Stimulated activated CD8-positive, alpha-beta memory T cell treated with anti-CD3 and anti-CD28 coated beads, Interleukin-4, amount 100 ng/mL, for 1 hour (primary cell): ENCODE measurements at places on chromosomes 5 and 9.

GRCh38 chr9:127652733-127653132, 40.7 kb downstream of the STXBP1 start:
- DNase-seq = no peak

DNA sequence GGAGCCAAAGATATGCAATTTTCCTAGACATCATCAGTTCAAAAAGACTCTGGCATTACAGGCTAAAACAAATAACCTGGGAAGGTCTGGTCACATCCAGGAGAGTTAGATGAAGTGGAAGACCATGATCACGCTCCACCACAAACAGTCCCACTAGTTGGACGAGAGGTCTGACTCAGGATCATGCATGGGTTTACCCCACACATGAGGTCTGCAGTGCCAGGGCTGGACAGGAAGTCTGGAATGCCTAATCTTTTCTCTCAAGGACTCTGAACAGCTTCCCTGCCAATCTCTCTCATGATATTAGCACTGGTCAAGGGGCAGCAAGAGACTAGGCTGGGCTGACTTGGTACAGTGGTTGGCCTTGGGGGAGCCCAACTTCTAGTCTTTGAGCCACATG, 7.1 kb downstream of the PRUNE2 start:
- DNase-seq = no peak

DNA sequence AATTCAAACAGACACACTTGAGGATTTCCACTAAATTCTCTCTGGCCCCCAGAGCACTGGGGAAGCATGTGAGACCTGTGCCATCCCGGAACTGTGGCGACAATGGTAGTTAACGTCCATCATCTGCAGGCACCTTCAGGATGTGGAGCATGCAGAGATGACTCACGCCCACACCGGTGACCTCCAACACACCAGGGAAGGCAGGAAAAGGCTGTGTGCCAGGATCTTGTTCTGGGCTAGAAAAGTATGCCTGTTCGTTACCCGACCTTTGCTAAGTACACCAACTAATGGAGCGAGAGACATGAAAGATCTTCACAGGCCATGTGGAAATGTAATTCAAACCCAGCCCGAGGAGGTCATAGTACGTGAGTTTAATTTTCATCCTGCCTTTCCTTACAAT, 208.8 kb downstream of the MELK start:
- no peak for DNase-seq

DNA sequence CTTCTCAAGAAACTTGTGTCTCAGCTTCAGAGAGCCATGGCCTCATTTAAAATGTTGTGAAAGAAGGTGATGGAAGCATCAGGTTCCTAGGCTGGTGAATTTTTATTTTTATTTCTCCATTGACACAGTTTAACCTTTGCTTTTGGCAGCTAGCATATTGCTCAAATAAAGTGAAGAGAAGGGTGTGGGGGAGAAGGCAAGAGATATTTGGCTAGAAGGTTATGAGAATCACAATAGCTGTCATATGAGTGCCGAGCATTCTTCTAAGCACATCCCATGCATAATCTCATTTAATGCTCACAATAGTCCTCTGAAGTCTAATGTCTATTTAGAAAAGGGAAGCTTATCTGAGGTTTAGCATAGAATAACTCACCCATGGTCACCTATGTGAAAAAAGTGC, 43.1 kb downstream of the GRIA1 start:
- DNase-seq = no peak

DNA sequence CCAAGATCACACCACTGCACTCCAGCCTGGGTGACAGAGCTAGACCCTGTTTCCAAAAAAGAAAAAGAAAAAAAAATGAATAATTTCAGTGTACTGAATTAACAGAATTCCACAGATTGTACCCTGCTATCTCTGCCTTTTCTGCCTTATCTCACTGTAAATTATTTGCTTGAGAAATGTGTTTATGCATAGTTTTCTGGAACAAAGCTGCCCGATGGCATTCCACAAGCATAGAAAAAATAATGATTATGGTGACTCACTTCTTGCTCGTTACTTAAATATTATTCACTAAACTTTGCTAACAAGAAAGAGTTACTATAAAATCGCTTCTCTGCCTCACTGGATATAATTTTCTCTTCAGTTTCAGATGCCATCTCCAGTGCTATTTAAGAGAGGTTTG, 88.7 kb upstream of the FAM169A start:
- no peak for DNase-seq

DNA sequence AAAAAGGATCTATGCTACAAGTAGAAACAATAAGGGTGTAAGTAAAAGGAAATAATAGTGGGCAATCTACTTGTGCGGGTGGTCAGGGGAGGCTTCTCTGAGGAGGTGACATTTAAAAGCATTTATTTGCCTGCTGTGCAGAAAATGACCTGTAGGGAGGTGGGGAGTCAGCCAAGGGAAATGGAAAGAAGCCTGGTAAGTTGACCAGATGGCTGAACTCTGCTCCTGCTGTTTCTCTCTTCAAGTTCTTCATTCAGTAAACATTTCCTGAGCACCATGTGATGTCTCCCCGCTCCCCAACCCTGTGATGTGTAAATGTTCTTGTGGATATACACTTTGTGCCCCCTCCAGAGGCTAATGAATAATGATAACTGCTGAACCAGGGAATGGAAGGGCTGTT, 9.9 kb upstream of the SPIN1 start:
- DNase-seq = no peak

GRCh38 chr5:91864962-91865361, 481.8 kb upstream of the ARRDC3 start:
- no peak for DNase-seq

GRCh38 chr5:138542180-138542955, 668 bp downstream of the ETF1 start:
- no peak for DNase-seq

DNA sequence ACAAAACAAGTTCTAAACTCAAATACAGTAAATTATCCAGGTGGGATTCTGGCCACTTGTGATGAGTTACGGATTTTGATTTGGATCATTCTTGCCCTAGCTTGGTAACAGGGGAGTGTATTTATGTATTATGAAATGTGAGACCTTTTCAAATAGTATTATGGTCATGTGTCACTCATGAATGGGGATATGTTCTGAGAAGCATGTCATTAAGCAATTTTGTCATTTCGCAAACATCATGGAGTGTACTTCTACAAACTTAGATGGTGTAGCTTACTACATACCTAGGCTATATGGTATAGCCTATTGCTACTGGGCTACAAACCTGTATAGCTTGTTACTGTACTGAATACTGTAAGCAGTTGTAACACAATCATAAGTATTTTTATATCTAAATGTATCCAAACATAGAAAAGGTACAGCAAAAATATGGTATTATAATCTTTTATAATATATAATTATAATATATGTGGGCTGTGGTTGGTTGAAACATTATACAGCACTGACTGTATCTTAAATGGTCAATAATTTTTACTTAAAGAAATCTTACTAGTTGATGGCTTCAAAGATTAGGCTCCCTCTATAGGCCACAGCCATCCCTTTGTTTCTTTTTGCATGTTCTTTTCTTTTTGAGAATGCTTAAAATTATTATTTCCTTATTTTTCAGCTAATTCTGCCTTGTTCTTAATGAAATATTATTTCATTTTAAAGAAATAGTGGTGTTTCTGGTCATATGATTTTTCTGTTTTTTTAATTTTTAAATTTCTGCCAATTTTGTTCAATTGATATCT, 128.4 kb downstream of the MAST4 start:
- no peak for DNase-seq

DNA sequence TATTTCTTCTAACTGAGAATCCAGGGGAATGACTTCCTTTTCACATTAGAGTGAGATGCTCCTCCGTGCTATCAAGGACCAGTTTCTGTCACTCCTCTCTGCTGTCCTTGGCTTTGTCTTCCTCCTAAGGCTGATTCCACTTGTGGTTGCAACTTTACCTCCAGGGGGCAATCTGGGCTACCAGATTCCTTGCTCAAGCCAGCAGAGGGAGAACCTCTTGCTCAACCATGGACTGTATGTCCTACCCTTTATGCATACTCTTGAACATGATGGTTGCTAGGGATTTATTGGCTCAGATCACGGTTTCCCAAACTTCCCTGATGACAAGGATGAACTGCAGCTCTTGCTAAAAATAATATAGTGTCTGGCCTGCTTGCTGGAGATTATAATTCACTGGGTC, 24.0 kb downstream of the NNT start:
- DNase-seq = no peak

GRCh38 chr9:72726947-72727346, 205.5 kb downstream of the TMC1 start:
- no peak for DNase-seq

DNA sequence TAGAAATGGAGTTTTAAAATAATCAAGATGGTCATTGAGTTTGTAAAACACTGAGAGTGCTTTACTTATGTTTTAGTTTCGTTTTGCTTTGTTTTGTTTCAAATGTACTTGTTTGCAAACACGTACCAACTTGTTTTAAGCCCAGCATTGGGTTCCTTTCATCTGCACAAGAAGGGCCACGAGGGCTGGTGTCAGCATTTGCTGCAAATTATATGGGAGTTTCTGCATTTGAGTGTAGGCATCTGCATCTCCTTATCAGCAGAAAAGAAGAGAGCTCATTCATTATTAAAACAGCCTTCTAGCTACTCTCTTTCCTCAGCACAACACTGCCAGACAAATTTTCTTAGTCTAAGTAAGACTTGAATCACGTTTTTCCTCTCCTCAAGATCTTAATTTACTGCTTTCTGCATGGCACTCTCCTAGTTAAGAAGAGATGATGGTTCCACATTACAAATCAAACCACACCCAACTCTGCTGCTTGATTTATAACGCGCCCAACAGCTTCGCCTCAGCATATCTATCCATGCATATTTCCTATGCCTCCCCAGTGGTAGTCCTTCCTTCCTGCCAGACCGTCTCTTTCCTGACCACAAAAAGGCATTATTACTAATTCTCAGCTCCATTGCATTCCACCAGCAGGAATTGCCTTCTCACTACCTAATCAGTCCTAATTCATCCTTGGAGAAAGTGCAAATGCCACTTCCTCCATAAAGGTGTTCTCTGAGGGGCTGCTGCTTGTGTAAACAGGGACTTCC, 95.2 kb upstream of the CAST start:
- DNase-seq = no peak

DNA sequence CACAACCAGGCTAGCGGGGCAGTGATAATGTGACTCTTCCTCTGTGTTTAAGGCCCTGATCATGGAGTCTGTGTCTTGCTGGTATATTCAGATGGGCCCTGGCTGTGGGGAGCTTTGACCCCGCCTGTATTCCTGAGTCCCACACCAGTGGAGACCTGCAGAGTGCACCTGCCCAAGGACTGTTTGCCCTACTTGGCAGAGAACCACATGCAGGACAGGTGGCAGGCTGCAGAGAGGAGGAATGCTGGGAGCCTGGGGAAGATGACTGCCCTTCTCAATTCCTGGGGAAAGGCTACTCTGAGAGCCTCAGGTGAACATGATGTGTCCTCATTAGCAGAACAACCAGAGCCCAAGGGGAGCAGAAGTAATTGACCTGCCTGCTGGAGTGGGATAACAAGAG, 36.2 kb downstream of the IARS1 start:
- no peak for DNase-seq

- DNase-seq = no peak
These were observed 97.7 kb upstream of the IER5L start for GRCh38 chr9:129275626-129276247.

GRCh38 chr5:61974680-61975079, 331.3 kb upstream of the KIF2A start:
- no peak for DNase-seq

DNA sequence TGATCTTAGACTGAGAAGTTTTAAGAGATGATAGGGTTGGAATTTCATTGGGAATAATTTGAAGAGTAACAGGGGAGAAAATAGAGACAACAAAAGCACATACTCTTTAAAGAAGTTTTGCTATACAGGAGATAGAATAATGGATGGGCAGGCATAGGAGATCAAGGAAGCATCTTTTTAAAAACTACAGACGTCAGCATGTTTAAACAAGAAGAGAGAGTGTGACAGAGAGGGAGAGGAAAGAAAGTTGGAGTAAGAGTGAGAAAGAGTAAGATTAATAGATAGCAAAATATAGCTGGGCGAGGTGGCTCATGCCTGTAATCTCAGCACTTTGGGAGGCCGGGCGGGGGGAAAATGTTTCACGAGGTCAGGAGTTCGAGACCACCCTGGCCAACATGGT, 5.3 kb upstream of the LVRN start:
- no peak for DNase-seq

GRCh38 chr9:94507531-94508258, 47.2 kb upstream of the PCAT7 start:
- no peak for DNase-seq

- DNase-seq = no peak
These were observed 38.7 kb downstream of the CXXC5 start for GRCh38 chr5:139686706-139687441.
